ENCODE measurements at places on chromosomes 1 and 21. TPM values are rescaled to one million over a fixed set of nuclear protein-coding genes. Genes with fewer than 3 reads are reported as not detected.

Gene FAM72D
- 4.3 TPM for total RNA-seq

Gene FAM110D
- 0.38 TPM for total RNA-seq

Gene CACNA1S
- total RNA-seq: 0.09 TPM

Gene CR2
- 8.5 TPM for total RNA-seq

Gene ASPM
- 39.7 TPM for total RNA-seq

Gene GJA9
- 0.05 TPM for total RNA-seq

Gene USP33
- total RNA-seq: 45.4 TPM

Gene PPIE
- total RNA-seq: 45.0 TPM

Gene HCN3
- 0.76 TPM for total RNA-seq

Gene OR2L13
- 0.05 TPM for total RNA-seq

Gene AMY1A
- 0.05 TPM for total RNA-seq

Gene TSPEAR
- 0.38 TPM for total RNA-seq

Gene HSF2BP
- 0.80 TPM for total RNA-seq

Gene DFFB
- total RNA-seq: 4.5 TPM

Gene SYTL1
- total RNA-seq: 49.4 TPM

Gene RGS1
- 187 TPM for total RNA-seq

Gene RAB25
- total RNA-seq: 17.6 TPM

Gene RNF115
- total RNA-seq: 8.8 TPM

Gene AMY2A
- total RNA-seq: not detected

Gene TDRD5
- total RNA-seq: 0.52 TPM

Gene ILDR2
- total RNA-seq: 0.90 TPM

Gene FCRL1
- total RNA-seq: 0.61 TPM

Gene CSF3R
- 3.7 TPM for total RNA-seq

Gene RPTN
- total RNA-seq: 0.09 TPM

Gene TRPM2
- total RNA-seq: 2.7 TPM

Gene NMNAT2
- total RNA-seq: 0.28 TPM

Gene MX2
- total RNA-seq: 32.0 TPM

Gene FCRL5
- 0.80 TPM for total RNA-seq

Gene SPAG17
- total RNA-seq: 0.33 TPM

Gene CFAP126
- total RNA-seq: 0.09 TPM

Gene FAM89A
- 3.7 TPM for total RNA-seq

Gene VWA5B1
- total RNA-seq: 0.05 TPM

Gene SMIM1
- 6.9 TPM for total RNA-seq

Gene CDA
- 0.33 TPM for total RNA-seq

Gene GFI1
- 38.8 TPM for total RNA-seq

Gene CHIT1
- total RNA-seq: 6.2 TPM

Gene TLCD4
- total RNA-seq: 1.5 TPM

Gene SLFNL1
- 0.19 TPM for total RNA-seq

All from thymus (tissue), 14 donors.